Esophagus squamous epithelium (tissue), 5 donors: ENCODE measurements at places on chromosomes 16 and 17. TPM values are rescaled to one million over a fixed set of nuclear protein-coding genes. Genes with fewer than 3 reads are reported as not detected.

- DNase-seq, result no peak
These were observed 88.4 kb upstream of the ATF7IP2 start for GRCh38 chr16:10297341-10298006.

DNA sequence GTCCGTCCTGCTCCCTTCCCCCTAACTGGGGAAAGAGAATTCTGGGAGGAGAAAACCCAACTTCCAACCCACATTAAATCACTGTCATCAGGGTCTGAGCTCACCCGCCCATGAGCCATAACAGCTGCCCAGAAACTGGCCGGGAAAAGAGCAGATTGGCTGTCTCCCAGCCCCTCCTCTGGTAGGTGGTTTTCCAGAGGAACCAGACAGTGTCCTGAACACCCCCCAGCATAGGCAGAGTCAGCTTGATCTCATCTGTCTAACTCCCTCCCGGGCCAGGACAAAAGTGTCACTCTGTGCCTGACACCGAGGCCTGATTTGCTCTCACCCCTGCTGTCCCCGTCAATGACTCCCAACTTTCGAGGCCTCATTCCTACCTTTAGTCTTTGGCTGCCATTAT is 197.0 kb downstream of the AXIN2 start:
- DNase-seq, result no peak

- DNase-seq, result no peak
These were observed 17.1 kb upstream of the HOXB13 start for GRCh38 chr17:48745381-48746275.

DNA sequence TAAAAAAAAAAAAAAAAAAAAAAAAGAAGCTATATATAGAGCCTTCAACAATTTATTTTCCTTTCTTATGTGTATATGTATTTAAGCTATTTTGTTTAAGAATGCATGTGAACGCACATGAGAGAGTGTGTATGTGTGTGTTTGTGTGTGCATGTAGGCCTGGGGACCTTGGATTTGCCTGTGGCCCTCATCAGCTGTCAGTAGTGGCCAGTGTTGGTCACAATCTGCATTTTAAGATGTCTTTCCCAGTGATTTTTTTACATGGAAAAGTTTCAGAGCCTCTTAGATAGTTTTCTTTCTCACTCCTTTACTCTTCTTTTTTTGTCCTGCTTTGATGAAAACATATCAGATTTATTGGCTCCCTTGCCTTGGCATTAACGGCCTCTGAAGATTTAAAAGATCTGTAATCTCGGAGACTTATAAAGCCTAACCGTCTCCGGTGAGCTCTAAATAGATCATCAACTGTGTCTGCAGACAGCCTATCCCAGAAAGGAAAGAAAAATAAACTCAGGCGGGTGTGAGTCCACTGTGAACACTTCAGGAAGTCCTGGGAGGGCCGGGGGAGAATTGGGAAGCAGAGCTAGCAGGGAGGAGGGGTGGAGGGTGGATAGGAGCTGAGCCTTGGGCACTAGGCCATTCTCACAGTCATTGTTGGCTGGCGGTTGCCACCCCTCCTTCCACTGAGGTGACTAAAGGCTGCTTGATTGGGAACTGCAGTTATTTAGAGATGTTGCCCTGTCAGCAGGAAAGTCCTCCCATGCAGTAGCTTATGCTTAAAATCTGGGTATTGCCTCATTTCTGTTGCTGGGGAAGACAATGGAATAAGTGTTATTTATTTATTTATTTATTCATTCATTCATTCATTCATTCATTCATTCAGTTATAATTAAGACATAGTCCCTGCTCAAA is 86.8 kb downstream of the WWP2 start:
- no peak for DNase-seq

DNA sequence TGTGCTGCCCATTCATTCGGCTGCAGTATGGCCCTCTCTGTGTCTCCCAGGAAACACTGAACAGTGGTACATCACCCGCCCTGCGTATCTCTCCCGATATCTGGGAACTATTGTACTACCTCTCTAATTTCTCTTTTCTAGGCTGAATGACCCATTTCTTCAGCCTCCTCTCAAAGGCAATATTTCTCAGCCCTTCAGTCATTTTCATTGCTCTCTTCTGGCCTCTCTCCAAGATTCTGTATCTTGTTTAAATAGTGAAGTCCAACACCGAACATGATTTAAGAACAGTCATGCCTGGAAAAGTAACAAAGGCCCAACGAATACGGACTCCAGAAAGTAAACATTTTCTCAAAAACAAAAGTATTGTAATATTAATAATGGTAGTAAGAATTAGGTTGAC is 220.1 kb downstream of the ZFHX3 start:
- no peak for DNase-seq

DNA sequence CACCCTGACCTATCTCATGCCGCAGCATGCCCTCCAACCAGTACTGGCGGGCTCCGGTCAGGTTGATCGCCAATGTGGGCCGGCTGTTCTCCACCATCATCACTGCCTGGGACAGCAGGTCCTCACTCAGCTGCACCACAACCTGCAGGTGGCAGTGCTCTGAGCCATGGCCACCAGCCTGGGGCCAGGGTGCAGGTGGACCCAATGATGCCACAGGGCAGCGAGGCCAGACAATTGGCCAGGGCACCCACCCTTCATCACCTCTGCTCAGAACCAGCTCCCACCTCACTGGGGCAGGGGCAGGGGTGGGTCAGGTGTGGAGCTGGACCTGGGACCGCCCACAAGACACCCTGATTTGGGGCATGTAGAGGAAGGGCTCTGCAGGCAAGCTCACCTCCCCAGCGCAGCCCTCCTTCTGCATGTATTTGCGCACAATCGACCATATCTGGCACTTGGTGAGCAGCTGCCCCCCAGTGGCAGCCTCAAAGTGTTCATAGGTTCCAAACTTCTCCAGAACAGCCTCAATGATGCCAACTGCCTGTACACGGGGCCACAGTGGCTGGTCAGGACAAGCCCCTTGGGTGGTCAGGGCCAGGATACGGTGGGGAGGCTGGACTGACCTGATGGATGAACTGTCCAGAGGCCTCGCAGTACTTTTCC is 4.2 kb downstream of the MATCAP1 start:
- no peak for DNase-seq

DNA sequence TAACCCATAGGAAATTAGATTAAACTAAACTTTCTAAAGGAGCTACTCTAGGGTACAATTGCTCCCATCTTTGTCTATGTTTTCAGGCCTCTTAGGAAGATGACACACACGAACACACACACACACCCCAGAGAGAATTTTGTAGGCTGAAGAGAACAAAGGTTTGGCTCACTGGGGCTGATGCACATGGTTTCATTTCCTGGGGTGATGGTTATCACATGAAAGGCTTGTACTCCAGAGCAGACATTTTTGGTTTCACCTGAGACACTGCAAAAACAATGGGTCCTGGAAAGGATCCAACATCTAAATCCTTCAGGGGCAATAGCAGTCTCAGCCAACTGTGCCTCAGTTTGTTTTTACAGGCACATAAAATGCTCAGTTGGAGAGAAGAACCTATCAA is 62.8 kb downstream of the GRB7 start:
- no peak for DNase-seq

GRCh38 chr16:83404261-83404660 is 403.5 kb upstream of the HSBP1 start:
- no peak for DNase-seq

DNA sequence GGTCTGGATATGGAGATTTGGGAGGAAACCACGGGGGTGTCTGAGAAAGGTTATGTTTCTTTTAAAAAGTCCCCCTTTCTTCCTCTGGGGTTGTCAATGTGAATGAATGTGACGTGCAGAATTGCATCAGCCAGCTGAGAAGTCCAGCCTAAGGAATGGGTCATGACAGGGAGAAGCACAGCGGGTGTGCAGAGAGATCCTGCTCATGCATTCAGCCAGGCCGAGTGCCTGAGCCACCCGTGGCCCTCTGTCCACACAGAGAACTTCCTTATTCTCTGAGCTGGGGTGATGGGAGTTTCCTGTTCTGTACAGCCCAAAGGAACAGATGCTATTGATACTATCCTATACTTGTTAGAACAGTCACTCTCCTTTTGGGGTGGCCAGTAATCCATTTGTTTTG is 117.9 kb downstream of the CPPED1 start:
- DNase-seq, result no peak

- DNase-seq, result no peak
These were observed 44.4 kb upstream of the ANKFN1 start for GRCh38 chr17:56108811-56109284.

GRCh38 chr16:55039931-55040330 is 109.3 kb downstream of the IRX5 start:
- no peak for DNase-seq

GRCh38 chr17:3019761-3020160 is 43.6 kb downstream of the OR1D5 start:
- no peak for DNase-seq

- DNase-seq, result no peak
These were observed 179.1 kb upstream of the CACNG5 start for GRCh38 chr17:66655861-66656260.

GRCh38 chr17:48753794-48754499 is 25.4 kb upstream of the HOXB13 start:
- no peak for DNase-seq

DNA sequence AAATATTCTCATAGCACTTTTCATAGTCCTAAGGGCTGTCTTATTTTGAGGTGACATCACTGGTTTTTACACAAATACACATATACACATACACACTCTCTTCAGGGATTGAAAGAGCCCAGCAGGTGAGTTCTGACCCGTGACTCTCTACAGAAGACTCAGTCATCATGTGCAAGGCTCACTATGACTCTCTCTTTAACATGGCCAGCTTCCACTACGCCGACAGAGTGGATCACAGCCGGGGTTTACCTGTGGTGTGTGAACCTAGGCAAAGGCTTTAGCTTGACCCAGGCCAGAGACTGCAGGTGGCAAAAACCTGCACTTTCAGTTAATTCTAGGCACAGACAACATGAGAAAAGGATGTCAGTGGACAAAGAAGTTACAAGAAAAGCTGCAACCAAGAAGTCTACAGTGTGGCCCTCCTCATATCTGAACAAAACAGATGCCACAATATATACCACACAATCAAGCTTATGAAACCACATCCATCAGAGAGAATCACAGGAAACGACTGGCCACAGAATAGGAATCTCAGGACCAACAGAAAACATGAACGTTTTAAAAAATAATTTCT is 56.5 kb downstream of the CYTH1 start:
- DNase-seq, result no peak

DNA sequence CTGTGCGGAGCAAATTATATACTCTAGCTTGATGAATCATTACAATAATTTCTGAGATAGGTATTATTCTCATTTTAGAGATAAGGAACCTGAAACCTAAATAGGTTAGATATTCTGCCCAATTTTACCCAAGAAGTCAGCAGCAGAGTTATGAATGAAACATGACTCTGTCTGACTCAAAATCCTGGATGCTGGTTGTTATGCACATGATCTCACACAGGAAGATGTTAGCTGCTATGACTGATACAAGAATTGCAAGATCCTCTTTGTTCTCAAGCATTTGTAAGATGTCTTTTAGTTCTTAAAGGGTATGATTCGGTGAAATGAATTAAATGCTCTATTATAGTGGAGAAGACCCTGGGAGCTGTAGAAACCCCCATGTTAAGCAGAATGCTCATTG is 447.8 kb downstream of the KIF2B start:
- DNase-seq, result no peak

DNA sequence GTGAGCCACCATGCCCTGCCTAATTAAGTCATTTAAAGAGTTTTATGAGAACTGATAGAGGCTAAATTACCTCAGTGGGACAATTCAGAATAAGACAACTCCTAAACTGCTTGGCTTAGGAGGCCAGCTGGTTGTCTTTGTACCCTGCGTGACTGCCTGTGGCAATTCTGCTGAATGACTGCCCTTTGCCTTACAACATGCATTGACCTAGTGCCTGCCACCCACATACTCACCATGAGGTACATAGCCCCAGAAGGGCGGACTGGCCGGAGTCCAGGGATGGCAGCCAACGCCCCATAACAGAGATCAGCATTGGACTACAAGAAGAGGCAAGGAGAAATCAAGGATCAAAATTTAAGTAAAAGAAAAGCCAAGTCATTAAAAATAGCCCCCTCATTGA is 7.3 kb downstream of the TAT start:
- no peak for DNase-seq

DNA sequence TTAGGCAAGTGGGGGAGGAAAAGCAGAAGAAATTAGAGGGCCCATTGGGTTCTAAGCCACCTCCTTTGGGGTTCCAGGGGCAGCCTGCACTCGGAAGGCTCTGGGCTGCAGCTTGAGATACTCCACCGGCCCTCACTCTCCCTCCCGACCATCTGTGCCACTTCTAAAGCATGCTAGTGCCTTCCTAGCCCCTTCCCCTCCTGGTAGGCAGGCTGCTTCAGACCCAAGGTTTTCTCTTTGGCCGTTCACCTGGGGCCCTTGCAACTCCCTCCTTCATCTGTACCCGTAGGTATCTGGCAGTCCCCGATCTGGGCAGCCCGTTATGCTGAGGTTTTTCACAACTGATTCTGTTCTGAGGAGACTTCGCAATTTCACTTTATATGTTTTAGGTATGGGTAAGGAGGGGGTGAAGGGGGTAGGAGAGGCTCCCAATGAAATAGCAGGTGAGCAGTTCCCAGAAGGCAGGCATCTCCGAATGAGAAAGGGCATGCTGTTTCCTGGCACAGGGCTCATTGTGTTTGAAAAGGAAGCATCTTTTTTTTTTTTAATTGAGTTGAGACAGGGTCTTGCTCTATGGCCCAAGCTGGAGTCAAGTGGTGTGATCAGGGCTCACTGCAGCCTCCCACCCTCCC is 98.7 kb downstream of the RAB11FIP4 start:
- no peak for DNase-seq

DNA sequence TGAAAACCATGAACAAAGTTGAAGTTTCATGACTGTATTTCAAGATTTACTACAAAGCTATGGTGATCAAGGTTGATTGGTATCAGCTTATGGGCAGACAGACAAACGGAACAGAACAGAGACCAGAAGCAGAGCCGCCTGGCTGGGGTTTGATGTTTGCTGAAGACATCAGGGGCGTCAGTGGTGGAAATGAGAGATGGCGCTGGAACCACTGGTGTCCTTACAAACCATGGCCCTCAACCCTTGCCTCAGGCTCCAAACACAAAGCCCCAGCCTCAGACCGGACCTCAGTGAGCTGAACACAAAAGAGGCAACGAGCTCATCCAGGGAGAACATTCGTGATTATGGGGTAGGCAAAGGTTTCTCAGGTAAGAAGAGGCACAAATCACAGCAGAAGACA is 113.0 kb upstream of the METRNL start:
- DNase-seq, result no peak

- DNase-seq, result no peak
These were observed 79.6 kb downstream of the BRIP1 start for GRCh38 chr17:61783556-61784304.

GRCh38 chr16:13630374-13630773 is 289.6 kb upstream of the ERCC4 start:
- DNase-seq, result no peak

DNA sequence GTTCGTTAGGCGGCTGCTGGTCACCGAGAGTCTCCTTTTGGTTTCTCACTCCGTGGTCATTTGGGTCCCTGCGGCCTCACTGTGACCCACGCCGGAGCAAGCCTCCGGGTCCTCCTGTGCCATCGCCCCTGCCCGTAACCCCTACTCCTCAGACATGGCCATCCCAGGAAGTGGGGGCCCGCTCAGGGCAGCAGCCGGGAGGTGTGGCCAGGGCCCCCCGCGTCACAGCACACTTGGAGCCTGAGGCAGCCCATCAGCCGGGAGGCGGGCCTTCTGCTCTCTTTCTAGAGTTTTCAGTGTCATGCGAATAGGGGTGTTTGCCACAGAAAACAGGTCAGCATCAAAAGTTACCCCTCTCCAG is 7.9 kb upstream of the WFIKKN1 start:
- DNase-seq, result no peak

SLC5A10 gene
- total RNA-seq, result 0.53 TPM

KCNJ18 gene
- not detected for total RNA-seq

MTHFSD gene
- total RNA-seq, result 13.9 TPM

COL1A1 gene
- total RNA-seq, result 12.4 TPM

KRTAP2-2 gene
- total RNA-seq, result not detected

SEZ6L2 gene
- total RNA-seq, result 1.1 TPM

NSMCE1 gene
- total RNA-seq, result 22.4 TPM
